ENCODE measurements at places on chromosomes 2 and 18. TPM values are rescaled to one million over a fixed set of nuclear protein-coding genes. Genes with fewer than 3 reads are reported as not detected.

DNA sequence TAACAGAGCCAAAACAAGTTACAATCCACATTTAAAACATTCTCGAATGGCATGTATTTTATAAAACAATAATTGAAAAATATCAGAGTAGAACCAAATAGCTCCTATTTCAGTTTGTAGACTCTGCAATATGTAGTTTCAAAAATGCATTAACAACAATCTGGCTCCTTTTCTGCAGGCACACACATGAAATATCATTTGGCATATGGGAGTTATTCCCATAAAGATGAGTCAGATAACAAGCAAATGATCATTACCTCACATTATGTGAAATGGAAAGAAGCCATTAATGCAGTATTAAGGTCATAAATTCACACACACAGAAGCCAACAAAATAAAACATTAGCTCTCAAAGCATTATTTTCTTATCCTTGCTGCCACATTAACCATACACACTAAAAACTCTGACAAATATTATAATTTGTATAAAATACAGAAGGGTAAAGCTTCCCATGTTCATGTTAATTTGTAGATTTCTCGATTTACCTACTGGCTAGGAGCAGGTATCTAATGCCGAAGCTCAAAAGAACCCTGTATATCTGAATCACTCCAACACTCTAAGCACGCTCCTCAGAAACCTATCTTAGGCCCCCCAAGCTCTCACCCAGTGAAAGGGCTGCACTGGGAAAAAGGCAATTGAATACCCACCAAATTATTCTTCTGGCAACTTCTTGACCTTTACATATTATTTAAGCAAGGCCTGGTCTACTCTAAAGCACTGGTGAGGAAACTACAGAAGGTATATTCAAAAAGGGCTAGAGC is 13.8 kb downstream of the NBAS start:
- no peak for DNase-seq

GRCh38 chr2:151974988-151975387 is 123.9 kb downstream of the CACNB4 start:
- no peak for DNase-seq

GRCh38 chr18:63676526-63677323 is 15.0 kb upstream of the SERPINB3 start:
- DNase-seq: no peak

DNA sequence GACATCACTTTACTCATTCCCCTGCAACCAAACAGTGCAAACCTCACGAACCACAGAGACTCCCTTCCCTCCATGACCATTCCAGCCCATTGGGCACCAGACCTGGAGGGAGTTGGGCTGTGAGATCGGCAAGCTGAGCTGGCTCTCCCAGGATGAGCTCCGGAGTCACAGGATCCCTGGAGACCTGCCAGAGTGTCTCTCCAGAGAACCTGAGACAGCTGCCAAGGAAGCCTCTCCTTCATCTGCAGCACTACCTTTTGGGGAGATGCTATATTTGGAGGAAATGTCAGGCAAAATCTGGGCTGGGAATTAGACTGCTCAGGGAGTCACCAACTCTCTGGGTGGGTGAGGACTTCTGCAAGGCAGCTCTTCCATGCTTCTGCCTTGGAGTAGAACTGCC is 417.4 kb downstream of the TNS1 start:
- DNase-seq: no peak

- DNase-seq: no peak
These were observed 78.8 kb downstream of the VWC2L start for GRCh38 chr2:214489702-214490101.

- DNase-seq: no peak
These were observed 37.9 kb downstream of the LCLAT1 start for GRCh38 chr2:30484995-30485394.

DNA sequence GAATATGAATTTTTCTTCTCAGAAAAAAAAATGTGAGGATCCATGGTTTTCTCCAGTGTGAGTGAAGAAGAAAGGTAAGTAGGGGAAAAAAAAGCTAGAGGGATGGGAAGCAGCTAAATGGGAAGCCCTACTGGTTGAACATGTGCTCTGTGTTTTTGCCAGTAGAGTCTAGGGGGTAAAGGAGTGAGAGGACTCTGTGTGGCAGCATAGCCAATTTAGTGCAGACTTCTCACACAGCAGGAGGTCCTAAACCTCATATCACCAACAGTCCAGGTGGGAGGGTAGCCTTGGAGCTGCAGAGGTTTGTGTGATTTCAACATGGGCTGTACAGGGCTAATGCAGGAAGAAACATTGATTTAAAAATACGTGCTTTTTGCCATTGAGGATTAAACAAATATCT is 334.5 kb upstream of the SPHKAP start:
- no peak for DNase-seq

- DNase-seq: no peak
These were observed 12.0 kb downstream of the ARHGEF4 start for GRCh38 chr2:130848526-130849210.

GRCh38 chr18:8771930-8772329 is 66.6 kb downstream of the MTCL1 start:
- no peak for DNase-seq

DNA sequence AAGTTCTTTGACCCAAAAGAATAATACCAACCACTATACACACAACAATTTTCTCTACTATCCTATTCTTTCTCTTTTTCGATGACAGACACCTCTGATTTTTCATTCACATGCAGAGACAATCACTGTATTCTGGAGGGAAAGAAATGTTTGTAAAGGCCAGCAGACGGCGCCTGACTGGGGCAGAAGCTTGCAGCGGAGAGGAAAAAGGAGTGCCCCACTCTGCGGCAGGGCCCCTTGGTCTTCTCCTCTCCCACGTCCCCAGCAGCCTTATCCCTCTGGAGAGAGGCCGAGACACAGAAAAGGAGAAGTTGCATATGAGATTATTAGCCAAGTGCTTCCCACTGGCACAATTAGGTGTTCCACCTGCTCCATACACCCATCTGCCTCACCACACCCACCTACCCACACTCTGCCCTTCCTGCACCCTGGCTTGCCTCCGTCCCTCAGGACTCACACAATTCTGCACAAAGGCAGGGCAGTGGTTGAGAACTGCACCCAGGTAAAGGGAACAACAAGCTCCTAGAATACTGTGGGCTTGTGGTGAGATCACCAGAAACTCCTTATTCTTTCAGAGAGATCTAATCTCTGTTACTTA is 687.3 kb downstream of the NRXN1 start:
- DNase-seq: no peak

- no peak for DNase-seq
These were observed 1.7 kb downstream of the ZAP70 start for GRCh38 chr2:97714950-97715652.

DNA sequence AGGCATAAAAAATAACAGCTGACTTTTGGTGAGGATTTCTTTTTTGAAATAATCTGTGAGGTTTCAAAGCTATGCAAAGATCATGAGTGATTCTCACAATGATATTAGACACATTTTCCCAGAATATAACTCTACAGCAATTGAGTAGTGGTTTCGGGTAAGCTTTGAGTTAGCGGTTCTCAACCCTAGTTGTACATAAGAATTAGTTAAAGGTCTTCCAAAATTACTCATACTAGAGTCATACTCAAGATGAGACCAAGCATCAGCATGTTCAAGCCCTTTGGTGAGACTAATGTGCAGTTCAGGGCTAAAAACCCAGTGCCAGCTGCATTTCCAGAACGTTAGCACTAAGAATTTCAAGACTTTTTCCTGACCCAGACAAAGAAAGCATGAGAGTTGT is 31.1 kb downstream of the DSG4 start:
- DNase-seq: no peak

GRCh38 chr18:34397286-34397896 is 172.7 kb upstream of the NOL4 start:
- no peak for DNase-seq

- DNase-seq: no peak
These were observed 115.7 kb downstream of the MYO1B start for GRCh38 chr2:191360918-191361317.

- DNase-seq: no peak
These were observed 716.8 kb downstream of the CBLN2 start for GRCh38 chr18:71827301-71827700.

DNA sequence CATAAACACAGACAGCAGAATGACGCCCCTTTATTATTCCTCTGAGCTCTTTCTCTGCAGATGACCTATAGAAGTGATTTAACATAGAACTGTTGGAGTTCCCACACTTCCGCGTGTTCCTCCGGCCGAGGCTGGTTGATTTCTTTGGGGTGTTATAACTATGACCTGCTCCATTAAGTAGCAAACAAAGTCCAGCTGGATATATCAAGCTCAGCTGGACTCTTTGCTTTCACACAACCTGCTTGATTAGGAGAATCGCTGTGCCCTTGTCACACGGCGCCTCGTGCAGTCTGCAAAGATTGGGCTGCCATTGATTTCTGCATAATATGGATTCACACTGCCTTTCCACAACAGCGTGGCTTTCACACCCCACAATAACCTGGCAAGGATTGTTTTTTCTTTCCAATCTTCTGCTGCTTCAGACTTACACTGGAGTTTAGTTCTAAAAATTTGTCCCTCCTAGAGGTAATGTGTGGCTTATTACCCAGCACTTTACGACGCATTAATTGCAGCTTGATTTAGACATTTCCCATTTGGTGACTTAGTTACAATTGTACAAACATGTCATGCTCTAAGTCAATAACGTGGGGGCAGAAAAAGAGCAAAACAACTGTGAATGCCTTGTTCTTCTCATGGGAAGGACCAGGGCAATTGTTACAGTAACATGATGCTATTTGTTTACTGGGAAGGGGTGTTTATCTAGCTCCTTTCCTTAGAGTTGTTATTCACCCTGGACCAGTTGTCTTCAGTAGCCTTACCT is 485.7 kb downstream of the TXNL1 start:
- DNase-seq: no peak

GRCh38 chr2:27549303-27549702 is 33.5 kb upstream of the ZNF512 start:
- no peak for DNase-seq

- DNase-seq: no peak
These were observed 276.9 kb upstream of the ERBB4 start for GRCh38 chr2:212815453-212815852.

DNA sequence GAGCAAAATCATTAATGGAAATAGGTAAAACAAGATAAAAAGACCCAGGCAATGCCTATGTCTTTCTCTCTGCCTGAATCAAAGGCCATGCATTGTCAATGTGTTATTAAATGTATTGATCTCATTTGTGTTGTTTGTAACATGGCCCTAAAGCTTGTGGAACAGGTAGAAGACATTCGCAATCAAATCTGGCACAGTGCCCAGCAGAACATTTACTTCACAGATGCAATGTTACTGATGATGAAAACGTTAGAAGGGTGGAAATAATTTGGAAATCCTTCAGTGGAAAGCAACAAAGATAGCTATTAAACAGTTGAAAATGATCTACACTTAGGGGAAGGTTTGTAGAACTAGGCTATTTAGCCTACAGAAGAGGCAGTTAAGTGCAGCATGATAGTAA is 368.2 kb downstream of the EPHA4 start:
- DNase-seq: no peak

GRCh38 chr18:48184118-48184517 is 225.1 kb downstream of the ZBTB7C start:
- DNase-seq: no peak

- no peak for DNase-seq
These were observed 16.4 kb downstream of the FAP start for GRCh38 chr2:162226836-162227235.

GRCh38 chr2:20423359-20423758 is 23.5 kb upstream of the RHOB start:
- DNase-seq: no peak

DNA sequence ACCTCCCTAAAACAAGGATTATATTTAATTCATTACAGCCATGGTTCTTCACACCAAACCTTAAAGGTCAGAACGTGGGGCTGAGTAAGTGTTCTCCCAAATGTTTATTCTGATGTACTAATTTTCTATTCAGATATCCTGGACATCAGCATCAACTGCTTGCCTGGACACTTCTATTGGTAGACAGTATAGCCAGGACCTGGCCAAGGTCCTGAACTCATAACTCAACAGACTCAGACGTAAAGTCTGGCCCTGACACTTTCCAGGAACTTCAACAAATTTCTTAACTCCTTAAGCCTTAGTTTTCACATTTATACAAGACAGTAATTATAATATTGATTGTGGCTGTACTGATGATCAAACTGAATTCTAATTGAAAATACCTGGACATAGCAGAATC is 89.1 kb downstream of the AKAIN1 start:
- no peak for DNase-seq

- DNase-seq: no peak
These were observed 15.3 kb upstream of the NFE2L2 start for GRCh38 chr2:177279847-177280246.

DNA sequence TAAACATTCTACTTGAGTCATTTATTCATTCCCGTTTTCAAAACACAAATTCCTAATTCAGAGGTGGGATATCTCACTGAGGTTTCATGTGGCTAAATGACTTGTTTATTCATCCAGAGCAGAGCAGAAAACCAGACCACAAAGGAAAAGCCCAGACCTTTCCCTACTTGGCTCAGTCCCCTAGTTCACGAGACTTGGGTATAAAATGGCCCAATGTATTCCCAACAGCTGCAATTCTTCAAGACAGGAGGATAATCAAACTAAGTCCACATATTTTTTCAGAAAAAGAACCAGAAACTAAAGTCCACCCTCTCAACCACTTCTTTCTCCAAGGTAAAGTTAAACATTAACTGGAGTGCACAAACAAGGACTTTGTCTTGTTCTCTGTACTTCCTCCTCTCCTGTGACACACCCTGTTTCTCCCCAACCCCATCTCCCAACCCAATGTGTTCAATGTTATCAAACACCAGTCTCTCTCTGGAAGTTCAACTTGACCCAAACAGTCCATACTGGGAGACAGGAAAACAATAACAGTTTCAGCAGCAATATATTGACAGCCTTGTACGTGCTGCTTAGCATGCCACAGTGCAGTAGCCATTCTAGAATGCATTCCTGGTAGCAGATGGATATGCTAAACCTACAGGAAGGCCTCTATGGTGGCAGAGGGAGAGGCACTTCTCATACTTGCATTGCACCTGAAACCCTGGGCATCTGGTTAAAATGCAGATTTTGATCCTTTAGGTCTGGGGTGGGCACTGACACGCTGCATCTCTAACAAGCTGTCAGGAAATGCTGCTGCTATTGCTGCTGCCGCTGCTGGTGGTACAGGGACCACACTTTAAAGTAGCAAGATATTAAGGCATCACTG is 110.7 kb downstream of the INO80D start:
- peak; percentile 23 for DNase-seq

The MRPS5 gene
- total RNA-seq: 58.1 TPM

The PRKCE gene
- 28.2 TPM for total RNA-seq

The NEU2 gene
- not detected for total RNA-seq

The TSPYL6 gene
- total RNA-seq: not detected

The MAP3K19 gene
- not detected for total RNA-seq

The IL36G gene
- not detected for total RNA-seq

The TRIM43 gene
- not detected for total RNA-seq

The PROC gene
- not detected for total RNA-seq

The CYBRD1 gene
- 34.8 TPM for total RNA-seq

The MC2R gene
- total RNA-seq: 0.15 TPM

The CAPN13 gene
- not detected for total RNA-seq

The EFR3B gene
- 3.5 TPM for total RNA-seq

The SCN9A gene
- 0.08 TPM for total RNA-seq

The KRCC1 gene
- total RNA-seq: 10.6 TPM
